ENCODE measurements at places on chromosomes 6 and 20.

DNA sequence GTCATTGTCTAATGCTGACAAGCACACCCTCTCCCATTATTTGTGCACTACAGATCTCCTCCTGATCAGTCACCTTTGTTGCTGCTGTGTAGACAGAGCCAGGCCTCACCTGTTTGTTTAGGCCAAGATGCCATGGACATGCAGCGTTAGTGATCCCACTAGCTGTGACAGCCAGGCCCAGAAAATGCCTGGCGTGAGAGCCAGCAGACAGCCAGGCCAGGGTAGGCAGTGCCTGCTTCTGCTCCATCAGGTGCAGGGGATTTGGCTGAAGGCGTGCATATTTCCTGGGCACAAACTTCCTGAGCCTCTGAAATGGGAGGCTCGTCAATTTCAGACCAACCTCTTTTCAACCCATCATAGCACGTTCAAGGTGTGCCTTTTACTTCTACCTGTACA is 27.3 kb downstream of the MANBAL start:
- DNase-seq, result no peak

- no peak for DNase-seq
These were observed 14.1 kb upstream of the TENT5A start for GRCh38 chr6:81766482-81767069.

DNA sequence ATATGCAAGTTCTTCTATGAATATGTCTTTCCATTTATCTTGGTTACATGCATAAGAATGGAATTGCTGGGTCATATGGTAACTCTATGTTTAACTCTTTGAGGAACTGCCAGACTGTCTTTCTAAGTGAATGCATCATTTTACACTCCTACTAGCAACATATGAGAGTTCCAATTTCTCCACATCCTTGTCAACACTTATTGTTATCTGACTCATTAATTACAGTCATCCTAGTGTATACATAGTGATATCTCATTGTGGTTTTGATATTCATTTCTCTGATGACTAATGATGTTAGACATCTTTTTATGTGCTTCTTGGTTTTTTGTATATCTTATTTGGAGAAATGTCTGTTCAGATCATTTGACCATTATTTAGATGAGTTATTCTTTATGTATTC is 96.7 kb upstream of the LAMP5 start:
- DNase-seq, result no peak

- no peak for DNase-seq
These were observed 44.2 kb downstream of the FGD2 start for GRCh38 chr6:37049758-37050044.

GRCh38 chr6:157434349-157435033 is 53.5 kb downstream of the ZDHHC14 start:
- no peak for DNase-seq

- DNase-seq, result no peak
These were observed 60.5 kb upstream of the EXOC2 start for GRCh38 chr6:753486-753885.

DNA sequence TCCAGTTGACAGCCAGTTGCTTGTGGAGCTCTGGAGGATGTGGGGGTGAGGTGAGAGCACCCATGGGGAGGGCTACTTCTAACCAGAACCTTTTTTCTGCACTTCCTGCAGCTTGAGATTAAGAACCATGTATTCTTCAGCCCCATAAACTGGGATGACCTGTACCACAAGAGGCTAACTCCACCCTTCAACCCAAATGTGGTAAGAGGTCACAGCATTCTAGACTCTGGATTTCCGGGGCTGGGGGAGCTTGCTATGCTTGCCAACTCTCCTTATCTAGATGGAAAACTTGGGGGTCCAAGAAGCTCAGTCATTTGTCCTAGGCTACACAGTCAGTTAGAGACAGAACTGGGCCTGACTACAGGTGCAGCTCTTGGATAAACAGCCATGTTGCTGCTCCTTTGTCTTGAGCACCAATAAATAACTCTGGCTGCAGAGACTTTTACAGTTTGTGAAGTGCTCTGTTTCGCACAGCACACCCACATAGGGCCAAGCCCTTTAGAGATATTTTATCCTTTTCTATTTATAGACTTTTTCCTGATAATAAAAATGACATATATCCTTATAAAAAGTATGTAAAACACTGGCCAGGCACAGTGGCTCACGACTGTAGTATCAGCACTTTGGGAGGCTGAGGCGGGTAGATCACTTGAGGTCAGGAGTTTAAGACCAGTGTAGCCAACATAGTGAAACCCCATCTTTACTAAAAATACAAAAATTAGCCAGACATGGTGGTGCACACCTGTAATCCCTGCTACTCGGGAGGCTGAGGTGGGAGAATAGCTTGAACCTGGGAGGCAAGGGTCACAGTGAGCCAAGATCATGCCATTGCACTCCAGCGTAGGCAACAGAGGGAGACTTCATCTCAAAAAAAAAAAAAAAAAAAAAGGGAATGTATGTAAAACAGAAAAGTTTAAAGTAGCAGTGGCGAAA is 10.6 kb upstream of the IFT52 start:
- no peak for DNase-seq

DNA sequence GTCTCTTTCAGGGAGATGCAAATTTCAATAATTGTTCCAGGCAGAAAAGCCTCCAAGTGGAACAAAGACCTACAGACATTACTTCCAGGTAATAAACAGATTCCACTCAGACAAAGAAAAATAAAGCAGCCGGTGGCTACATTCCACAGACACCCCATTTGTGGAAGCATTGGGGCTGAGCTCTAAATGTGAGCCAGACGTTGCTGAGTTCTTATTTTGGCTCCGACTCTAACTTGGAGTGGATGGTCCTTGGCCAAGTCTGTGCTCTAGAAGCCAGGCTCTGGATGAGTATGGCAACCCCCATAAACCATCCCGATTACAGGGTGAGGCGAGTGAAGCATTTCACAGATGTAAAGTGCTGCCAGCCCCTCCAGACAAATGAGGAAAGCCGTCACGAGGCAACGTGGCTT is 6.6 kb downstream of the TRAM2 start:
- DNase-seq, result no peak

GRCh38 chr6:56279331-56280080 is 32.1 kb upstream of the COL21A1 start:
- DNase-seq, result no peak

GRCh38 chr20:48779435-48779834 is 48.4 kb downstream of the PREX1 start:
- DNase-seq, result no peak

DNA sequence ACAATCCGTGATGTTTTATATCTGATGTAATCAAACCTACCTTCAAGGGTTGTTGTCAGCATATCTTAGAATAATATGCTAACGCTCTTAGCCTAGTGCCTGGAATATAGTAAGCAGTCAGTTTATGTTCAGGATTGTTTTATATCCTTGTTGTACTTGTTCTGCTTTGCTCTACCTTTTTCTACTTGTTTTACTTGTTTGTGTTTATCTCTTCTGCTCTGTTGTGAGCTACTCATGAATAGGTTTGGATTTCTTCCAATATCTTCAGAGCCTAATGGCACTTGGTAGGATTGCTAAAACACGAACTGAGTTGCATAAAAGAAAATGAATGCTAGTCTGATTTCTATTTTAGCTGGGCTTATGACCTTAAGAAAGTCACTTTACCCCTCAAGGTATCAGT is 40.1 kb downstream of the DNAH8 start:
- no peak for DNase-seq

GRCh38 chr20:47198254-47198671 is 158.2 kb downstream of the ZMYND8 start:
- no peak for DNase-seq

- DNase-seq, result no peak
These were observed 698.2 kb downstream of the COL12A1 start for GRCh38 chr6:74507649-74508048.

- peak; percentile 33 for DNase-seq
These were observed 563 bp upstream of the SRSF3 start for GRCh38 chr6:36593569-36594028.

- peak; percentile 44 for DNase-seq
These were observed 14.9 kb downstream of the DYNLT1 start for GRCh38 chr6:158629367-158630221.

GRCh38 chr6:1747003-1747402 is 137.3 kb downstream of the FOXC1 start:
- DNase-seq, result no peak

All from activated naive CD4-positive, alpha-beta T cell (primary cell).